ENCODE measurements at places on chromosomes 13 and 19.

GRCh38 chr13:23547000-23547590 is 23.1 kb upstream of the TNFRSF19 start:
- no peak for DNase-seq

DNA sequence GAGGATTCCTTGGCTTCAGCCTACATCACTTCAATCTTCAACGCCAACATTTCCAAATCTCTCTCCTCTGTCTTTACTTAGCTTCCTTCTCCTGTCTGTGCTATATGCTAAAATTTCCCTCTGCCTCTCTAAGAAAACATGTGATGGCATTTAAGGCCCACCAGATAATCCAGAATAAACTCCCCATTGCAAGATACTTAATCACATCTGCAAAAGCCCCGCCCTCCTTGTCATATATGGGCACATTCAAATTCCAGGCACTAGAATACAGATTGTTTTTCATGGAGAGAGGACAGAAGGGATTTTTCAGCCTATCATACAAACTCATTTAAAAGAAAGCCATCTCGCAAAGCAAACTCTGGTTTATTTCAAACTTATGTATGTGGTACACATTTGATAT is 16.2 kb downstream of the ARGLU1 start:
- DNase-seq, result no peak

- DNase-seq, result no peak
These were observed 162.8 kb downstream of the DIAPH3 start for GRCh38 chr13:60000976-60001375.

DNA sequence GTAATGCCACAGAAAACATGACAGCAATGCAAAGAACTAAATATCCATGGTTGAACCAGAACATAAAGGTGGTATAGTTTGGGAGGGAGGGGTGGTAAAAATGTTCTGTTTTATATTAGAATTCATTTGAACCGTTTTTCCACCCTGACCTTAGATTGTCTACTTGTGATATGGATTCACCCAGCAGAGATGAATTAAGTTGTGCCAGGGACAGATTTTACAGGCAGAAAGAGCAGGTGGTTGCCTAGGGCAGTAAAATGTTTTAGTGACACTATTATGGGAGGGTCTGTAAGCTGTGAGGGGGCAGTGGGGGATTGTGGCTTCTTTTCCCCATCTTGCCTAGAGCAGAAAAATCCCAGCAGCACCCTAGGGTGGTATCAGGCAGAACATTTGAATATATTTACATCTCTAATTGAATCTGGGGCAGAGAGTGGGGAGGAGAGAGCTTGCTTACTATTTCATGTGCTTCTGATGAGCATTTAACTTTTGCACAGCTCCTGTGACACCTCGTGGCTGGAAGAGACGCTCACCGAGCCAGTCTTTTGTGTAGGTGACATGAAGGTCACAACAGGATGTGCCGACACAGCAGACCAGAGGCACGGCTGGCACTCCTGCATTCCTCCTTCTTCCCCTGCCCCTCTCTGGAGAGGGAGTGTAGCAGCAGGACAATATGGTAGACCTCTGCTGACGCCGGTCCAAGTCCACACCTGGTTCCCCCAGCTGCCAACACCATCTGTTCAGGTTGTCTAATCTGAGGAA is 452.3 kb downstream of the IRS2 start:
- no peak for DNase-seq

DNA sequence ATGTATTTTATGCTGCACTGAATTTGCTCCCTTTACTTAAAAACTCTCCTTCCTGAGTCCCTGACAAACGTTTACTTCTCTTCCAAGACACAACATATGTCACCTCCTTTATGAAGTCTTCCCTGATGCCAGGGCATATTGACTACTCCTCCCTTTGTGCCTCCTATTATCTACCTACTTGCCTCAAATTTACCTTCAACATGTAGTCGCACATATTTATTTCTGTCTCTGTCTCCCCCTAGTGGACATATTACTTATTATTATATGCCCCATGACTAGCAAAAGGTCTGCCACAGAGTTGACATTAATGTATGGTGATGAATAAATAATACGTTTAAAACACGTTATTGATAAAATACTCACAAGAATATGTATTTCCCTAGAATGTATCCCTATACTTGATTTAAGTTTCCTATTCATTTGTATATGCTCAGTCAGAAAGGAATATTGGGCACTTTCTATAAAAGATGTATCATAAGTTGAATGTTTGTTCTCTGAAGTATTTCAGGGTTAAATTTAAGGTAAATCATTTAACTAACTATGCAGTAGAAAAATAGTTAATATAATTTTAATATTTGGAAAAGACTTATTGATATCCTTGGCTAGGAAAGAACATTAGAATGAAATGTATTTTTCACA is 250.3 kb upstream of the ATXN8OS start:
- no peak for DNase-seq

DNA sequence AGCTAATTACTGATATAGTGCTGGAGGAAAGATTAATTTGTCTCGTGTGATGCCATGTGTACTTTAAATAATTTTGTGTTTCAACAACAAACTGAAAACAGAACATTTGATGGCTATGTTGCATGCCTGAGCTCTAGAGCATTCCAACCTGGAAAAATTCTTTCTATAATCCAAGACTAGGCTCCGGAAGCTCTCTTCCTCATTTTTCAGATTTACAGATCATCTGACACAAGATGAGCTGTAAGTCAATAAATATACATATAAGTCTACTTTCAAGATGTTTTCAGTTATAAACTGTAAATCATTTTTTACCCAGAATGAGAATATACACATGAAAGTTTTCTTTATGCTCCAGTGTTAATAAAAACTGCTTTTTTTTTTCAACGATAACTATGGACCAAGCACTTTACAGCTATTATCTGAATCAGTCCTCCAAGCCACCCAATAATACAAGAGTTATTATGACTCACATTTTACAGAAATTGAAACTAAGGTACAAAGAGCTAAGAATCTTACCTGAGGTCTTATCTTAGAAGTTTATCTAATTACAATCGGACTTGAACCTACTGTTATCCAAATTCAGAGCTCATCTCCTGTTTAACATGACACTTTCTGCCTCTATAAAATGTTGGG is 6.4 kb upstream of the FOXO1 start:
- no peak for DNase-seq

DNA sequence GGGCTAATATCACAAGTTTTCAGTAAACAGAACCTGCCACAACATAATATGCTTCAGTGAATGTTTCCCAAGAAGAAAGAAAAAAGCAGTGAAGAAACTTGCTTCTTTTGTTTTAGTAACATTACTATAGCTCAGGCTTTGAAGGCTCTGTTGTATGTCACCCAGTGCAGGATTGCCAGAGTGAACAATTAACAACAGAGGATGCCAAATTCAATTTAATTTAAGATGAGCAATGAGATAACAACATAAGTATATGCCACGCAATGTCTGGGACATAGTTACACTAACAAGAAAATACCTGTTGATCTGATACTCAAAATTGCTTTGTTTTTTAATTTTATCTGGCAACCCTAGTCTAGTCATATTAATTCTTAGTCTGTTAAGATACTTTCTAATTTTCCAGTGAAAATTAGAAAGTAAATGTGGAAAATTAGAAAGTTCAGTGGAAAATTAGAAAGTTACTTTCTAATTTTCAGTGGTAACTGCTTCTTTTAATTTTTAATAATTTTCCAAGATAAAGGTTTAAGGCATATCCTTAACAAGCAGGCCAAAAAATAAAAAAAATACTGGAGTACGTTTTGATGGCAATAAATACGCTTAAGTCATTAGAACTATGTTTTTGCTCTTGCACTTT is 336.3 kb downstream of the SLITRK6 start:
- no peak for DNase-seq
